ENCODE measurements at places on chromosomes 11 and 22.
A peak's percentile ranks its signal among the peaks of the same experiment; 100 is the strongest.

- DNase-seq, result peak; percentile 89
Observed at GRCh38 chr11:112042161-112042960, 17.2 kb downstream of the DLAT start.

- DNase-seq, result peak; percentile 74
Observed at GRCh38 chr11:13315517-13316432, 38.2 kb downstream of the BMAL1 start.

DNA sequence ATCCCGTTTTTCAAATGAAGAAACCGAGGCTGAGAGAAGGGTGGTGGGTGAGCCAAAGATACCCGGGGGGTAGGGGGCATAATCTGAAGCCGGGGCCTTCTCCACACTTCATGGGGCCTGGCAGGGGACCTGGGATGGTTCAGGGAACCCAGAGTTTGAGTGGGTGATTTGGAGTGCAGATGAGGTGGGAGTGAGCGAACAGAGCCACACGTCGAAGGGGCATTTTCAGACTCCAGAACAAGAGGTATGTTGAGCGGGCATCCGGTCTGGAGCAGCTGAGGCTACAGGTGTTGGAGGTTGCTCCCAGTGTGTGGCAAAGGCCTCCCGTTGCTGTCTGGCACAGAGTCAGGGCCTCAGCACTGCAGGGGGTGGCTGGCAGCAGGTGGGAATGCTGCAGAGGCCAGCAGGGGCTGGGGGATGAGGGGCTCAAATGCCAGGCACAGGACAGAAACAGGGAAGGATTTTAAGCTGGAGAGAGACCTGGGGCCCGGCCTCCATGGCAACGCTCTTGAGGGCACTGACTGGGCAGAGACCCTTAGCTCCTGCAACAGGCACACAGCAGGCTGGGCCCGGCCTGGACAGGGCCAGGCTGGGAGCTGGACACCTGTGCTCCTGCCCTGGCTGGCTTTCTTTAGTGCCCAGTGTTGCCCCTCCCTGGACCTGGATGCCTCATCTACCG lies 46.2 kb downstream of the WNT11 start:
- DNase-seq, result no peak

DNA sequence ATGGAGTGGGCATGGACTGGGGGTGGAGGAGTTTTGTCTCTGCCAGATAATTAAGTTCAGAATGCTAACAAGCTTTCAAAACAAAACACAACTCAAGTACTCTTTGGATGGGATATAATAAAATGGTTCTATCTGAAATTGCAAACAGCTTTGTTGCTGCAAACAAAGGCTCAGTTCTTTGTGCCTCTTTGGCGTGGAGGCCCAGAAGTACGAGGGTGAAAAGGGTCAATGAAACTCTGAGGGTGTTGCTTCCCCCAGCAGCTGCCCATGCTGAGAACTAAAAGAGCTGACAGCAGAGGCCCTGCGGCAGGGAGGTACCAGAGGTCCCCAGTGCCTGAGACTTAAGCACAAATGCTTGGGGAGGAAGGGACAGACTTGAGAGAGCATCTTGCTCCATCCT lies 26.5 kb upstream of the IGSF22 start:
- no peak for DNase-seq

- DNase-seq, result peak; percentile 50
Observed at GRCh38 chr11:76209973-76210930, 4.0 kb upstream of the WNT11 start.

DNA sequence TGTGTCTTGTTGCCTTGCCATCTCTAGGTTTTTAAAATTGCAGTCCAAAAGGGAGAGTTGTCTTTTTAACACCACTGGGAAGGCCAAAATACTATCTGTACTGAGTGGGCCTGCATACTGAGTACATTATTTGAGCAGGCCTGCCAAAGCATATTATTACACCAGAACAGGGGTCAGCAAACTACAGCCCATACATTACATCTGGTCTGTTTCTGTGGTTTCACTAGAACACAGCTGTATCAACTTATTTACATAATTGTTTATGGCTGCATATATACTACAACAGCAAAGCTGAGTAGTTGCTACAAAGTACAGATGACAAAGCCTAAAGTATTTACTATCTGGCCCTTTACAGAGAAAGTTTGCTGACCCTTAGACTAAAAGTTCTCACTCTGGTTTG lies 74.0 kb downstream of the USP35 start:
- no peak for DNase-seq

DNA sequence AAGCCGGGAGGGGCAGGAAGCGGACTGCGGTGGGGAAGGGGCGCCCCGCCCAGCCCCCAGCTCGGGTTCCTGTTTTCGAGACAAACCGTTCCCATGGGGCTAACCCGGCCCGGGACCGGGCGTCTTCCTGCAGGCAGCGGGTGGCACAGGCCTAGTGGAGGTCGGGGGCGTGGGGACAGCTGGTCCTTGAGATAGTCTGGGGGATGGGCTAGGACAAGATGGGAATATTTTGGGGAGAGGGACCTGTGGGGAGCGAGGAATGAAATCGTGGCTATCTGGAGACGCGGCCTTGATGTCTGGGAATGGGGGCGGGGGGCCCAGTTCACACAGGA lies 1.2 kb upstream of the RASGRP2 start:
- DNase-seq, result peak; percentile 98

DNA sequence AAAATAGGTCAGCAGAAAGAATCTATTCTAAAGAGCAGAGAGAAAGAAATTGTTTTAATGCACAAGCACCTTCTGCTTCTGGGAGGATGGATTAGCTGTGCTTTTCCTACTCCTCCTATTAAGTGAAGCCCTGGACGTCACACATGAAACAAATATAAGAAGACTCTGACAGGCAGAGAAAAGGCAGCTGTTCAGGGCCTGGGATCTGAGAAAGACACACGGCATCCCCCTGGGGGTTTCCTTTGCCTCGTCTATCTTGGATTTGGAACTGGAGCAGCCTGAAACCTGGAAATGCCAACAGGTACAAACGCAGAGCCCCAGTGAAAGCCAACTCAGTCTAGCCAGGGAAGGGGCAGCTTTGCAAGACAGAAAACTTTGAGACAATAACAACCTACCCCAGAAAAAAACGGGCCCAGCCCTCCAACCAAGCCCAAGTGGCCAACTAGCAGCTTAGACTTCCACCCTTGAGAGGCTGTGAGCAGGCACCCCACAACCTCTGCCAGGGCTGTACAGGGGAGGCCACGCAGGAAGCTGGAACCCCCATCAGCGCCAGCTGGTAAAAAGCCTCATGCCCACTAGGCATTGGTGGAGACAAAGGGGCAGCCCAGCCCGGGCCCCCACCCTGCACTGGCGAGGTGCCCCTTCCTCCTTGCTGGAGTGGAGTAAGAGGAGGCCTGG lies 7.3 kb downstream of the CERK start:
- DNase-seq, result no peak

DNA sequence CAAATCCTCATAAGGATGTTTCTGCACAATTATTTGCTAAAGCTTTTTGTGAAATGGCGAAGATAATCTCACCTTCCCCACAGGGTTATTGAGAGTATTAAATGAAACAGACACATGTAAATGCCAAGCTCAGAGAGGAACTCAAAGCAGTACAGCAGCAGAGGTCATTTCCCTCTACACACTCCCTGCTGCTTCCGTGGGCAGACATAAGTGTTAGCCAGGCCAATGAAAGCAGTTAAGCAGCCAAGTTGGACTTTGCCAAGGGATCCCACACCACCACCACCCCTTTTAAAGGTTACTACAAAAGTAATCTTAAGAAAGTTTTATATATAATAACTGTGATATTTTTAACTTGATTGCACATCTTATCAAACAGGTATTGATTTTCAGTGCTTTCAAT lies 4.0 kb upstream of the FAM111A start:
- DNase-seq, result no peak

DNA sequence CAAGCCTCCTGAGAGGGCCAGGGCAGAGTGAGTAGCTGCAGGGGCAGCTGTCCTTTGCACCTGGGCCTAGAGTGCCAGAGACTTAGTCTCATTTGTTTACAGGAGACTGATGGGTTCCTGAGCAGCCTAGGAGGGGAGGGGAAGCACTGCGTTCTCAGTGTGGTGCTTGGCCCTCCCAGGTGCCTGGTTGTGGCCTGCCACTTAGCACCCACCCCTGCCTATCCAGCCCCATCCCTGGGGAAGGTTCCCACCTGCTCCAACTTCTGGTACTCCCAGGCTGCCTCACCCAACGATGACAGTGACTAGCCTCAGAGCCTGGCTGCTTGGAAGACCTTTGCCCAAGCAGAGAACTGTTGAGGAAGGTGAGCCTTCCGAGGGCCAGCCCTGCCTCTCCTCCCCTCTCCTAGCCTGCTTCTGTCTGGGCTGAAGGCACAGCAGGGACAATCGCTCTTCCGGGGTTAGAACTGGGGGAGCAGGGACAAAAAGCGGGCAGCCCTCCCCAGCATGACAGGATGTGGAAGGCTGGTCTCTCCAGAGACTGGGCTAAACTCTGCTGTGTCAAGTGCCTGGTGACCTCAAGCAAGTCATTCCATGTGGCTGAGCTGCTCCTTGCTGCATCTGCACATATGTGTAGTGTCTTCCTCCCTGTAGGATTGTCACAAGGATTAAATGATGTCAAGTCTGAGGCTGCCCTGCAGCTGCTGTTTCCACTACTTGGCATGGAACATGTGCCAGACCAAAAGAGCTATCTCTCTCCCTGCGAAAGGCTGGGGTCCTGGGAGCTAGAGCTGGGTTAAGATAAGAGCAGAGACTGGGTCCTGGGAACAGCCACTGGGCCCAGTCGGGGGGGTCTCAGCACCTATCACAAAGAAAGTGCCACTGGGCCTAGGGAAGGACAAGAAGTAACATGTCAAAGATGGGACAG lies 9.9 kb downstream of the KCNQ1OT1 start:
- no peak for DNase-seq

DNA sequence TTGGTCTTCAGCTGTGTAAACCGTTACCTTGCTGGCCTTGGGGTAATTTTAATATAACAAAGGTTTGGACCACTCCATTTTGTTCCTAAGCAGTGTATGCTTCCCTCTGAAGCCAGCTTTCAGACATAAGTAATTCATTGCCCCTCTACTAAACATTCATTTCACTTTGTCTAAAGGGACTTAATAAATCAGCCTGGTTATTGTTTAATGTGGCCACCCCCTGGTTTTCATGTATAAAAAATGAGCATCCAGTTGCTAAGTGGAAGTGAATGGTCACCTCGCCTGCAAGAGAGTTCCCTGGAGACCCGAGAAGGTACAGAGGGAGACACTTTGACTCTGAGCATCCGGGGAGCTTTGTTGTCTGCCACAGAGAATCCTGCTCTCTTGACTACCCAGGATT lies 3.9 kb downstream of the ABTB2 start:
- DNase-seq, result no peak

DNA sequence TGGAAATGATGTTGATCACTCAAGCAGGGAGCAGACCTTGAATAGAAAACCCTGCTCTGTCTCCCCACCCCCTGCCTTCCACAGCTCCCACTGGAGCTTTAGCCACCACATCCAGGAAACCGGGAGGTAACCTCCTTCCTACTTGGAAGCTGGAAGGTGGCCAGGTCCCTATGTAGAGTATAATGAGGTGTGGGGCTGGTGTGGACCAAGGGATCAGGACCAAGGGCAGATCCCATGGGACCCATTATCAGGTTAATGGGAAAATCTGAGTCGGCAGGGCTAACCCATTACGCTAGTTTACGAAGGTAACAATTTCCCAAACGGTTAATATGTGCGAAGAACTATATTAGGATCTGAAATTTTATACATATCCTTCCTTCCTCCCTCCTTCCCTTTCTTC lies 321.9 kb downstream of the MIAT start:
- DNase-seq, result no peak

DNA sequence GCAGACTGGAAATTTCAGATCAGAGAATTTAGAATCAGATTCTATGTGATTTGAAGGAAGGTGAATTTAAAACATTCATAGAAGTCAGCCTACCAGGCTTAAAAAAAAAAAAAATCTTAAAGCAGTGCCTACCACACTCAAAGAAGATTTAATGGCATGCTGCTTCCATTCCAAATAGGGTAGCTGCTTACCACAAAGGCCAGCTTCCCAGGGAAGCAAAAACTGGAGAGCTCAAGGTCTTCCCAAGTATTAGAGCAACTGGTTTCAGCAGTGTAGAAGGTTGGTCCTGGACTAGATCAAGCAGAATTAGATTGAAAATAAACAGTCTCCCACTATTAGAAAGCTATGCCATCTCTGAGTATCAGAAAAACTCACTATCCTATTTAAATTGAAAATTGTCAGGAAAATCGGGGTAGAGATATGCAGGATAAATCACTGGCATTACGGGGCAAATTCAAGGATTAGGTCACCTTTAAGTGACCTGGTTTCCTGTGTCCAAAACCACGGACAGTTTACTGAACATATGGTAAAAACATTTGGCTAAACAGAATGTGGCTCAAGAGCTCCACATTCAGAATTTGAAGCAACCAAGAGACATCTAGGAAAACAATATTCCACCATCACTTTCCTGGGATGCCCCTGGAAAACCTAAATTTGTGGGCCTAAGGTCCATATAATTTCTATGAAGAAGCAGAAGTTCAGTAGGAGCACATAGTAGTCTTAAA lies 1.3 kb downstream of the C11orf42 start:
- DNase-seq, result no peak

- no peak for DNase-seq
Observed at GRCh38 chr22:26276529-26277160, 107.4 kb downstream of the SEZ6L start.

DNA sequence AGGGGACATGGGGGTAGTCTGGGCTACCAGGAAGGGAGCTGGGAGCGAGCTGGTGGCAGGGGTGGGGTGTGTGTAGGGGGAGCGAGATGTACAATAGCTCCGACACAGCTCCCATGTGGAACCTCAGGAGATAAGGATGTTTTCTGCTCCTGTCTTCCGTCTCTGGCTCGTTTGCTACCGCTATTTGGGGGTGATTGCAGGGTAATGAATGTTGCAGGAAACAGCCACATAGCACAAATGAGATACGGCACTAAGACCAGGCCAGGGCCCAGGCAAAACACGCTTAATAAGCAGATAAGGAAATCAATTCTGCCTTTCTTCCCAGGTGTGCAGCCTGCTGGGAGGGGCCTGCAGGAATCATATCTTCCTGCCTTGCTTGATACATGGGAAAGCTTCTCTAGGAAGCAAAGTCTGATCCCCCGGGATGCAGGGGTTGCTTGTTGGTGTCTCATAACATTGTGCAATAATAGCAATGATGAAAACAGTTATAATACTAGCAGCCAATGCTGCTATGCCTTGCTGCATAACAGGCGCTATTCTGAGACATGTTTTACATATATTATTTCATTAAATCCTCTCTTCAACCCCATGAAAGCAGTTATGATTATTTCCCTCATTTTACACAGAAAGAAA lies 158.7 kb downstream of the ST3GAL4 start:
- DNase-seq, result no peak

GRCh38 chr11:48103621-48104567 lies 112.7 kb upstream of the OR4B1 start:
- no peak for DNase-seq

DNA sequence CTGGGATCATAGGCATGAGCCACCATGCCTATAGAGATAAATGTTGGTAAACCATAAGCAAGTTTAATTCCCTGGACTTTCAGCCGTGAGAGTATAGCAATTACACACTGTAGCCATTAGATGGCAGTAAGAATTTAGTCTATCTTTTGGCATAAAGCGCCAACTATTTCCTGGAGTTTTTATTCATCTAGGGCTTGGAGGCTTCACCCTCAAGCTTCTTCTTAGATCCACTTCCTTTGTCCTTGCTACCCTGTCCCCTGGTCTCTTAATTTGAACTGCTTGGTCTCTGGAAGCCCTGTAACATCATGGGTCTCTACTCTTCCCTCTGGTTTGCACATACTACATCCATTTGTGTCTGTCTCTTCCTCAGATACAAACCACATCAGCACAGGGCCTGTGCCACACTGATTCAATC lies 38.2 kb downstream of the OR10A6 start:
- peak; percentile 46 for DNase-seq
